ENCODE measurements at places on chromosomes 16 and 17.

- no peak for DNase-seq
These were observed 6.5 kb upstream of the BAIAP2 start for GRCh38 chr17:81028506-81028858.

DNA sequence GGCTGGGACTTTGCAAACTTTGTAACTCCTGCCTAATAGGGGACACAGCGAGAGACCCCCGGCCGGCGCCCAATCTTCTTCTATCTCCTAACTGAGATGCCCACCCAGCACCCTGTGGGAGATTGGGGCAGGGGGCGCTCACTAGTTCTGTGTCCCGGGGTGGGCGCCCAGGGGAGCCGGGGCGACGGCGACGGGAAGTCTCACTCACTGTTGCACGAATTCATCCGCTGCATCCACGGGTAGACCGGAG is 3.9 kb upstream of the HOXB5 start:
- DNase-seq = no peak

GRCh38 chr16:53611179-53611696 is 92.4 kb downstream of the RPGRIP1L start:
- no peak for DNase-seq

DNA sequence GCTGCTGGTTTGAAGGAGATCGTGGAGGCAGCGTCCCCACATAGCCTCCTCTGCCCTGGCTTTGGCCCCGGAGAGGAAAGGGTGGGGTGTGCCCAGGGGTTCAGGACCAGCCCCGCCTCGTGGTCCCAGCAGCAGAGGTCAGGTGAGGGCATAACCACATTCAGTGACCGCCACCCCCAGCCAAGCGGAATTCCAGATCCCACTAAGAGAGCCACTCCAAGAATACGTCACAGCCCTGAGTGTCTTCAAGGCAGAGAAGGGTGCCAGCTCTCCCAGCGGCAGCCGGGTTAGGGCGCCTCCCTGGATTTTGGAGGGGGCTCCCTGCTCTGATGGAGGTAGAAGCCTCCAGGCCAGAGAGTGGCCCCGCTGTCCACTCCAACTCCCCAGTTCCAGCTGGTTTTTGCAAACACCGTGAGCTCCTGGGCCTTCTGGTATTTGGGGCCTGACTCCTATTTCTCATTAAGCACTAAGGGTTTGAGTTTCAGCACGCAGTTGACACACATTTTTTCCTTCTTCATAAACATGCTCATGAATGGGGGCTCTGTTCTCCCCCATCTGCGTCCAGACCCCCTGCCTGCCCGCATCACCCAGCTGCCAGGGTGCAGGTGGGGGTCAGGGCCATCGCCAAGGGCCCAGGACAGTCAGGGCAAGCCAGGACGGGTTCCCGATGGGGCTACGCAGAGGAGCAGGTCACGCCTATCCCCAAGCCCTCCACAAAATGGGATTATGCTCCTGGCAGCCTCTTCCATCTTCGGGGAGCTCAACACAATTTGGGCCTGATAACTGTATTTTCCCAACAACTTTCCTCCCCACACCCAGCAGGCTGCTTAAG is 98.4 kb upstream of the PLCG2 start:
- no peak for DNase-seq

DNA sequence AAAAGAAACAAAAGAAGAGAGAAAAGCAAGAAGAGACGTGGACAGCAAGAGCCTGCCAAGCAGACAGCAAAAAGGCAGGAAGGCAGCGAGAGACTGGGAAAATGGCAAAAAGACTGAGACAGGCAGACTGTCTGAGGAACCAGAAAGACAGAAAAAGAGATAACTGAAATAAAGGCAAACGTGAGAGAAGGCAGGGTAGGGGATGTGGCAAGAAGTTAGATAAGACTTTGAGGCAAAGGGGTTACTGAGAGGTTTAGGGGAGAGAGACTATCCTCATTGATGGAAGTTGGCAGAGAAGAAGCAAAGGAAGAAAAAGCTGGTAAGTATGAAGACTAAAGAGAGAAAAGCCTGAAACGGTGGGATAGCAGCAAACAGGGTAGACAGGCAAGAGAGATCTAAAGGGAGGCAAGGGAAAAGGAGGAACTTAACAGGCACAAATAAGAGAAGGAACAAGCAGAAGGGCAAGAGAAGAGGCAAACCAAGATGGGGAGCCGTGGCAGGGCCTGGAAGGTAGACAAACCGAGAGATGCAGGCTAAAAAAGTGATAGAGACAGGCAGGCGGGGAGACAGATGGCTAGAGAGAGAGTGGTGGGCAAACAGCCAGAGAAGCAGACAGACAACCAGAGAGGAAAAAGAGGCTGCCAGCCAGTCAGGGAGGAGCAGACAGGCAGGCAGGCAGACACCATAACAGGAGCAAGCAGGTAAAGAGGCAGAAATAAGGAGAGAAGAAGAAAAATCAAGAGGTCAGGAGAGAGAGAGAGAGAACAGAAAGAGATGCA is 7.1 kb upstream of the CHD3 start:
- DNase-seq = no peak

DNA sequence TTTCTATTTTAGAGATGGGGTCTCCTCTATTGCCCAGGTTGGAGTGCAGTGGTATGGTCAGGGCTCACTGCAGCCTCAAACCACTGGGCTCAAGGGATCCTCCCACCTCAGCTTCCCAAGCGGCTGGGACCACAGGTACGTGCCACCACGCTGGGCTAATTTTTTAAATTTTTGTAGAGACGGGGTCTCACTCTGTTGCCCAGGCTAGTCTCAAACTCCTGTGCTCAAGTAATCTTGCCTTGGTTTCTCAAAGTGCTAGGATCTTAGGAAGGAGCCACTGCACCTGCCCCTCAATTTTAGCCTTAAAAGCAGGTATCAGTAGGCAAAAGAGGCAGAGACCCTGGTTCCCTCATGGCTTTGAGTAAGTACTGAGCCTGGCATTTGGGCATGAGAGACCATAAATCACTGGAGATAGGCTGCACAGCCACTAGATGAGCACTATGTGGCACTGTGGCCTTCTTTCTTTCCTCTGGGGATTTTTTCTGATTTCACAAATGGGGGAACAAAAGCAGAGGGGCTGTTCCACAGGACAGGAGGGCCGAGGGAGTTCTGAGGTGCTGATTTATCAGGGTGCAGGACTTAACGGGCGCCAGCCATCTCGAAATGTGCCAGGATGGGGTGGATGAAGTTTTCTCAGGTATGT is 82.2 kb downstream of the PLXDC1 start:
- DNase-seq = no peak

- no peak for DNase-seq
These were observed 70.6 kb downstream of the IRF8 start for GRCh38 chr16:85969591-85969990.

DNA sequence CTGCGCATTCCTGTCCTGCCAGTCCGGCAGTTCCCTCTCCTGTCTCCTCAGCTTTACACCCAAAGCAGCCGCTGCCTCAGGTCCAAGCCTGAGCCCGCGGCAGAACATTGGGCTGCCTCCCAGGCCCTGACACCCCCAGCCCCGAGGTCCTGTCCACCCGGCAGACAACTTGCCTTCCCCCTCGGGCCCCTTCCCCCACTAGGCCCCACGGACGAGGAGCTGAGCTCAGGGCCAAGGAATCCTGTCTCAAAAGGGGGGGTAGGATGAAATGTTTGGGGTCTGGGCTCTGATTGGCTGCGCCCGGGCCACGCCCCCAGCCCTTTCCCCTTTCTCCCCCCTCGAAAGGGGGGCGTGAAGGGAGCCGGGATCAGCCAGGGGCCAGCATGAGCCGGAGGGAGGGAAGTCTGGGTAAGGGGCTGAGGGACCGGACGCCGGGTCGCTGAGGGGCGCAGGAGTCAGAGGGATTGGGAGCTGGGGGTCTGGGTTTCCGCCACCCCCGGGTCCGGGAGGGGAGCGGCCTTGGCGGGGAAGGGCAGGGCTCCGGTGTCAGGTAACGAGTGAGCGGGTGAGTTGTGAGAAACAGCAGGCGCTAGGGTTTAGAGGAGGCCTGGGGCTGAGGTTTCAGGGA is at the start of gene CTF1:
CTF1 (plus strand) TSS at position 354 of the 628 bp plus-strand sequence; CDS start at position 384, 30 bp downstream.
- DNase-seq = no peak

- no peak for DNase-seq
These were observed 10.2 kb upstream of the CLEC18B start for GRCh38 chr16:74431516-74431915.

DNA sequence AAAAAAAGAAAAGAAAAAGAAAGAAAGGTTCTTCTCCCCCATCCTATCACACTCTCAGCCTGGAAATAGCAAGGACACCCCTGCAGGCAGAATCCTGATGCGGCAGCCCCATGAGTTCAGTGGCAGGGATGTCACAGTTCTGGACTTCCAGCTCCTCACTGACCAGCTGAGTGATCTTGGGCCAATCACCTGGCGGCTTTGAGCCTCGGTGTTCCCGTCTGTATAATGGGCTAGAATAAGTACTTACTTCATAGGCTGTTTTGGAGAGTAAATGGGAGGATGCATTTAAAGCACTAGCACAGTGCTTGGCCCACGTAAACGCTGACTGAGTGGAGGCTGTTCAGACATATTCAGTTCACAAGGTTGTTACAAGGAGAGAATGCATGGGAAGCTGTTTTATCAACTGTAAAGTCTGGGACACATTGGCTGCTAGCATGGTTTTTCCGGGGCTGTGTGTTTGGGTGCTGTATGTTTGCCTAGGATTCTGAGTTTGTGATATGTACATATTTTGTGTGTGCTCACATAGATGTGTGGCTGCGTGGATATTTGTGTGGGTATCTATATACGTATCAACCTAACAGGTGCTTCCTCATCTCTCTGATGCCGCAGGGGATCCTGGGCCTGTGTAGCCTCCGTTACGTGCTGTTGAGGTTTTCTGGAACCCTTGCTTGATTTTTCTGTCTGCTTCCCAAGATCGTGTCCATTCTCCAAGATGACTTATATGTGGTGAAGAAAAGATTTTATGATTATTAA is 3.4 kb downstream of the BHLHA9 start:
- no peak for DNase-seq

GRCh38 chr17:72476575-72476986 is 355.8 kb downstream of the SOX9 start:
- no peak for DNase-seq

GRCh38 chr17:39569126-39569525 is 38.6 kb downstream of the NEUROD2 start:
- DNase-seq = no peak

DNA sequence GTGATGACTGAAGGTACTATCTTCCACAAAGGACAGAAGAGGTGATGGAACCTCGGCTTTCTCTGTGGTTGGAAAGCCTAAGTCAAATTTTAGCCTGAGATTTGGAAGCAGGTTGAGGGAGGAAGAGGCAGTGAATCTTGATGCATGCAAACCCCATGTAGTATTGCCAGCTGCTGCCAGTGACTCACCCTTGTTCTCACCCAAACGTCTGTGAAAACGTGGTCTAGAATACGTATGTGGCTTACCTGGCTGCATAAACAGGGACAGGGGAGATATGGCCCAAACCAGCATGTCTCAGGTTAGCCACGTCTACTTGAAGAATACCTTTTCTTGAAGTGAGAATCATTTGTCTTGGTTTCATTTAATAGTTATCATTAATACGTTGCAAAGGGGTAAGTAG is 438.0 kb upstream of the MAF start:
- no peak for DNase-seq

- no peak for DNase-seq
These were observed 54.0 kb downstream of the DYNLRB2 start for GRCh38 chr16:80594756-80595155.

GRCh38 chr16:28098959-28099945 is 35.7 kb upstream of the GSG1L start:
- DNase-seq = no peak

DNA sequence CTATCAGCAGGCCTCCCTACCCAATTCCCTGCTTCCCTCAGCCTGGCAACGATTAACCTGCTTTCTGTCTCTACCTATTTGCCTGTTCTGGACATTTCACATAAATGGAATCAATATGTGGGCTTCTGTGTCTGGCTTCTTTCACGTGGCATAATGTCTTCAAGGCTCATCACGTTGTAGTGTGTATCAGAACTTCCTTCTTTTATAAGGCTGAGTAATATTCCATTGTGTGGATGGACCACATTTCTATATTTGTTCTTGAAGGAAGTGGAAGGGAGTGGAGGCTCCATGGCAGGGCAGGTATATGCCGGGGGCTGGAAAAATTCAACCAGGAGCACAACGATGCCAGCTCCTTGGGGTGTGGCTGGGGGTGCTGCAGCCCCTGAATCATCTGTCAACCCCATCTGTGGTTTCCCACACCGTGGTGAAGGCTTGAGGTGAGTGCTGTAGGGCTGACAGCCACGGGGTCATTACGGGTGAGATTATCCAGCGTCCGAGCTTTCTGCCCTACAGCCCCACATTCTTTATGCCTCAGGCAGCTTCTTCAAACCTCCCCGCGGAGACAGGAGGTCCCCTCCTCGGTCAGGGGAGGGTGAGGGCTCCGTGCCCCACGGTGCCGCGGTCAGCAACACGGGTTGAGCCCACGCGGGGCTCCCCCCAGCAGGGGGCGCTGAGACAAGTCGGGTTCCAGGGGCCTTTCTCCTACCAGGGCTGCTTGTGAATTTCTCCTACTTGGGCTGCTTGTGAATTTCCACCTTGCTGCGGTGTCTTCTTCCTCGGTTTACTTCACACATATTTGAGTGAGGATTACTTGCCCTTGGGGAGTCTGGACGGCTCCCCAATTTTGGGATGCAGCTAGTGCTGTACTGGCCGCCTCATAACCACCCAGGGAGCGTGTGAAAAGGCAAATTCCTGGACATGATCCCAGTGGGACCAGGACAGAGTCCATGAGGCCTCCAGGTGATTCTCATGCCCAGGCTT is 18.3 kb upstream of the WFIKKN2 start:
- peak; percentile 19 for DNase-seq

DNA sequence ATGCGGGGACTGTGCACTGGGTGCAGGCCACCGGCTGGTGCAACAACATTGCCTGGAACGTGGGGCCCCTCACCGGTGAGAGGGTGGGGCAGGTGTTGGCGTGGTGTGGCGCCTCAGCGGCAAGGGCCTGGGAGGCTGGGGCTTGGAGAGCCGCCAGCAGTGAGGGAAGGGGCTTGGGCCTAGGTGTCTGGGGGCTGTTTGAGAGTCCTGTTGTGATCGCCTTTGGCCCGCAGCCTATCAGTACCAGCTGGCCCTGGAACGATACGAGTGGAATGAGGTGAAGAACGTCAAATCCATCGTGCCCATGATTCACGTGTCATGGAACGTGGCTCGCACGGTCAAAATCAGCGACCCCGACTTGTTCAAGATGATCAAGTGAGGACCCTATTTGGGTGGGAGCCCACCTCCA is 2.6 kb upstream of the TMEM88 start:
- DNase-seq = no peak

DNA sequence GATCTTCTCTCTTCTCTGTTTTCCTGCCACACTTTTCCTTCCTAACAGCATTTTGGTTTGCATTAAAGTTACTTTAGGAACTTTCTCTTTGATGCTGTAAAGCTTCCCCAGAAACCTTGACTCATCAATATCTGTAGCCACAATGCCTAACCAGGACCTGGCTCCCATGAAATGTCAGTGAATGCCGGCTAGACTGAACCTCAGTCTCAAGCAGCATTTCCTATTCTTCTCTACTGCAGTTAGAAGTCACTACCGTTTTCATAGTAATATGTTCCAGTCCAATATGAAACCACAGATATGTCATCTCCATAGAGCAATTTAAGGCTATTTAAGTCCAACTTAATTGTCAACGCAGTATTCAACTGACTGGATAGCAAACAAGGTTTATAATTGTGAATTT is 28.9 kb downstream of the ITFG1 start:
- no peak for DNase-seq

GRCh38 chr17:75565066-75565465 is 22.5 kb upstream of the MYO15B start:
- no peak for DNase-seq
